ENCODE measurements at places on chromosomes 13 and 19.

DNA sequence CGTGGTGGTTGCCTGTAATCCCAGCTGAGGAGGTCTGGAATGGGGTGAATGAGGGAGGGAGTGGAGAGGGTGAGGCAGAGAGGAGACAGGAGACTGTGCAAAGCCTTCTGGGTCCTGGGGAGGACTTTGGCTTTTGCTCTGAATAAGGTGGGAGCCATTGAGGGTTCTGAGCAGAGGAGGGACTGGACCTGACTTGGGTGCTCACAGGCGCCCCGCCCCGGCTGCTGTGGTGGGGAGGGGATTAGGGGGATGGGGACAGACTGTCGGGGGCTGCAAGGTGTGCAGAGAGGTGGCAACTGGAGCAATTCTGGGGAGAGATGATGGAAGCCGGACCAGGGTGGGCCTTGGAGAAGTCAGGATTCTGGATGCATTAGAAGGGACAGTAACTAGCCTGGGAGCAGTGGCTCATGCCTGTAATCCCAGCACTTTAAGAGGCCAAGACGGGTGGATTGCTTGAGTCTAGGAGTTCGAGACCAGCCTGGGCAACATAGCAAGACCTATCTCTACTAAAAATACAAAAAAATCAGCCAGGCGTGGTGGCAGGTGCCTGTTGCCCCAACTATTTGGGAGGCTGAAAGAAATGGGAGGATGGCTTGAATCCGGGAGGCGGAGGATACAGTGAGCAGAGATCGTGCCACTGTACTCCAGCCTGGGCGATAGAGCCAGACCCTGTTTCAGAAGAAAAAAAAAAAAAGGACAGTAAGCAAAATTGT is 16.1 kb upstream of the NANOS3 start:
- DNase-seq: no peak

- no peak for DNase-seq
These were observed 106.0 kb downstream of the RAP2A start for GRCh38 chr13:97539651-97540610.

- DNase-seq: no peak
These were observed 2.3 kb downstream of the PEG3 start for GRCh38 chr19:56838024-56838908.

DNA sequence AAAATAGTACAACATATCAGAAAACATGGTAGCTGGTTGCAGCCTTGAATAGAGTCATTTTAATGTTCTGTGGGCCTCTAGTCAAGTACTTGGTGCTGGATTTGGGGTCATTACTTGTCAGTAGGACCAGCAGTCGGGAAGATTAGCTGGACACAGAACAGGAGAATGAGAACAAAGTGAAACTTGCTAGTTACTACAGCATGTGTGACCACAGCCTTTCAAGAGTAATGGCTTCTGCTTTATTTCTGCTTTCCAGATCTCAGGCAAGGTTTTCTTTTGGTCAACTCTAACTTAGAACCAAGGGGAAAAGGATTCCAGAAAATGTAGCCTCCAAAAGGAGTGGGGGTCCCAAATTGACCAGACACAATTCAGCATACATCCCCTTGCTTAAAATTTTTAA is 17.1 kb upstream of the VWA8 start:
- DNase-seq: no peak

- DNase-seq: no peak
These were observed 59.8 kb downstream of the RUBCNL start for GRCh38 chr13:46327246-46327645.

DNA sequence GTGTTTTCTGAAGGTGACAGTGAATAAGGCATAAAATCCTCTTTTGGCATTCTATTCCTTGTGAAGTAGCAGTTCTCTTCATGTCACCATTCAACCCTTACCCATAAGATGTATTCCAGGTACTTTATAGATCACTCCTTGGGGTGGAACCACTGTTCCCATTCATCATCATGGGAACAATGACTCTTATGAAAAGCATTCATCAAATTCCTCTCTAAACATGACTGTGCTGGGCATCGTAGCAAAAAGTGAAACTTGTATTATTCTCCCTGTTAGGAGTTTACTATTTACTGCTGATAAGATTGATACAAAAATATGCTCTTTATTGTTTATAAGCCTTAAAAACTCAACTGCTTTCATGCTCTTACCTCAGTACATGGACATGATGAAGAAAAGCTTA is 793.4 kb downstream of the LIG4 start:
- no peak for DNase-seq

GRCh38 chr13:26872525-26873385 is 112.2 kb upstream of the GPR12 start:
- DNase-seq: no peak

- DNase-seq: no peak
These were observed 94.3 kb downstream of the GPC6 start for GRCh38 chr13:93320942-93321341.

DNA sequence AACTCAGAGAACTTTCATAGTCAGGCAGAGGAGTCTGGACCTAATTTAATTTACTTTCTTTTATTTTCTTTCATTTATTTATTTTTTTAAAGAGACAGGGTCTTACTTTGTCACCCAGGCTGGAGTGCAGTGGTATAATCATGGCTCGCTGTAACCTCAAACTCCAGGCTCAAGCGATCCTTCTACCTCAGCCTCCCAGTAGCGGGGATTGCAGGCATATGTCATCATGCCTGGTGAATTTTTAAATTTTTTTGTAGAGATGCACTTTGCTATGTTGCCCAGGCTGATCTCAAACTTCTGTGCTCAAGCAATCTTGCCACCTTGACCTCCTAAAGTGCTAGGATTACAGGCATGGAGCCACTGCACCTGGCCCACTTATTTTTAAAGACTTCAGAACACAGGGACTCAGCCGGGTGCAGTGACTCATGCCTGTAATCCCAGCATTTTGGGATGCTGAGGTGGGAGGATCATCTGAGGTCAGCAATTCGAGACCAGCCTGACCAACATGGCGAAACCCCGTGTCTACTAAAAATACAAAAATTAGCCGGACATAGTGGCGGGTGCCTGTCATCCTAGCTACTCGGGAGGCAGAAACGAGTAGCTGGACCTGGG is 50.6 kb downstream of the KLF5 start:
- DNase-seq: no peak

DNA sequence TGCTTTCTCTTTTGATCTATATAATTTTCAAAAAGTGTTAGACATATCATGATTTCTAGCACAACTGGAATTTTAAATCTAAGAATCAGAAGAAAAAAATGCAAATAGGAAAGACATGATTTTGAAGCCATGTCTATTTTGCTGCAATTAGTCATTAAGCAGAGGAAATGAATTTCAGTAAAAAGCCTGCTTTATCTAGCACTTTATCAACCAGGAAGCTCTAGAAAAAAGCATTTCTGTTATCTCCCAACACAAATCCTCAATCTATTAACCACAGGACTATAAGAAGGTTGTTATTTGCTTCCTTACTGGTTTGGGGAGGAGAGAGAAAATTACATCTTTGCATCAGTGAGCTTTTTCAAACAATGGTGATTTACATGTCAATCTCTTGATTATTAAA is 716.7 kb downstream of the DIAPH3 start:
- DNase-seq: no peak

DNA sequence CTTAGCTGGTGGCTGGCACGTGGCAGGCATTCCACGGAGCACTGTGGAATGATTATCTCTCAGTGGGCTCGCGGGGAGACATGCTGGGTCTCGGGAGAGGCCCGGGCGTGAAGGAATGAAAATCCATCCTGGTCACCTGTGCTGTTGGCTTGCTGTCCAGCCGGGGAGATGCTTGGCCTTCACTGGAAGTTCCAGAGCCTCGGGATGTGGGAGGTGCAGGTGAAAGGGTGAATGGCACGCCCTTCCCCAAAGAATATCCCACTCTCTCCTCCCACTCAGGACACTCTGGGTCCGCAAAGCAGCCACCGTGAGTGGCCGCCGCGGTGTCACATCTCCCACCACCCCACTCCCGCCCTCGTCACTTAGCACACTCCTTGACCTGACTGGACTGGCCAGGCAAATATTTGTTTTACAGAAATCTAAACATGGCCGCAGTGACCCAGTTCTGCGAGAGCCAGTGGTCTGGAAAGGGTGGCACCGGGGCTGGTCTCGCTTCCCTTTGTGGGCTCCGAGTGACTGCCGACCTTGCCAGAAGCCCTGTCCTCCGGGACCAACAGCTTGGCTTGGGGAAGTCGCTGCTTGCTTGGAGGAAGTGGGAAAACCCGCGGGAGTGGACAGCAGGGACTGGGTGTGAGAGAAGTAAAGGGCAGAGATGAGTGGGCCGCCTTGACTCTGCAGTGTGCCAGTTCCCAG is 8.0 kb downstream of the DPP9 start:
- DNase-seq: no peak

DNA sequence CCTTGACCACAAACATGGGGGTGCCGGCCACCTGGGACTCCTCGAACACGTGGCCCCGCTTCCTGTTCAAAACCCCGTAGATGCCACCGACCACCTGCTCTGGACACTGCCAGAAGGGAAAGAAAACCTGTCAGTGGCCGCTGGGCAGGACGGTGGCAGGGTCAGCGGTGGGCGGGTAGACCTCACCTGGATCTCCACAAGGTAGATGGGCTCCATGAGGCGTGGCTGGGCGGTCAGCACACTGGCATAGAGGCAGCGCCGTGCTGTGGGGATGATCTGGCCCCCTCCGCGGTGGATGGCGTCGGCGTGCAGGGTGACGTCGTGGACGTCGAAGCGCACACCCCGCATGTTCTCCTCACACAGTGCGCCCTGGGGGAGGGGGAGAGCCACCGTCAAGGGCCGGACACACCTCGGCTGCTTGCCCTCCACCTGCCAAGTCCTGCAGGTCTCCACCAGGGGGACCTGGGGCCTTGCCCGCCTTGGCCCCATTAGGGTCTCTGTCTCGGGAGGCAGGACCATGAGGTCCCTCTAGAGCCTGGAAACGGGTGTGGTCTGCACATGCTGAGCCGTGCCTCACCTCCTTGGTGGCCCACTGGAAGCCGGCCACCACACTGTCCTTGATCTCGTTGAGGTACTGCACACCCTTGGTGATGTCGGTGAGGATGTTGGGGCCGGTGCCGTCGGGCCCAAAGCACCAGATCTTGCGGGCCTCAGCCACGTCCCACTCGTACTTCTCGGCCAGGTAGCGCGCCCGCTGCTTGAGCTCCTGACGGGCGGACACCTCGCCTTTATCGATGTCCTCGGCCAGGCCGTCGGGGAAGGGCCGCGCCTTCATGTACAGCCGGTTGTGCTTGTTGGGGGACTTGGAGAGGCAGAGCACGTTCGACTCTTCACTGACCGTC is 6.6 kb upstream of the DAPK3 start:
- no peak for DNase-seq

- no peak for DNase-seq
These were observed 30.3 kb downstream of the CRYL1 start for GRCh38 chr13:20495087-20496023.

DNA sequence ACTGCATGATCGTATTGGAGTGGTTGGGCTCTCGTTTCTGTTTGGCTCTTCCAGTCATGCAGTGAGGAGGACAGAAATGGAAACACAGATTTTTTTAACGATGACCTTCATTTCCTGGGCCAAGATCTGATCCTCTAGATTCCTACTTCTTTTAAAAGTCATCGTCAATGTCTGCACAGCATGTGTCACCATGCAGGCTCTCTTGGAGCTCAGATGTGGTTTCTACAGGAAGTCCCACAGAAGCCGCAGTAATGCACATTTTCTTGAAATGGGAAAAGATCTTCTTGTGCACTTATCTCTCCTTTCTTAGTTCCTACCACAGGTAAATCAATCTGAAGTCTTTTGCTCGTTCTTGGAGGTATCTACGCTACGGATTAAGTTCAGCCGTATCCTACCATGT is 626.9 kb downstream of the EFNB2 start:
- no peak for DNase-seq

DNA sequence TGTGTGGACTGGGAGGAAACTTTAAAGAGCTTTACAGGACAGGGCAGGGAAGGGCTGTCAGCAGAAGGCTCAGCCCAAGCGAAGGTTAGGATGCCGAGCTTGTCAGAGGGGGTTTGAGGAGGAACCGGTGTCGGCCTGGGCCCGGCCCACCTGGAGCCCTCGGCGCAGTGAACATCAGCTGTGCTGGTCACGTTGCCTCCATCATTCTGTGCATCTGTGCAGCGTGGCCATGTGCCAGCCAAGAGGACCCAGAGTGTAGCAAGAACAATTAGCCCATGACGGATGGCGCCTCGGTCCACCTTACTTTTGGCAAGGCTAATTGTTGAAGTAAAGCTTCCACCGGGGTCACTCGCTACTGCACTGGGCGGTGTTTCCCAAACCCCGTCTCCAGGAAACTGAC is 161.4 kb downstream of the PTPRS start:
- no peak for DNase-seq

DNA sequence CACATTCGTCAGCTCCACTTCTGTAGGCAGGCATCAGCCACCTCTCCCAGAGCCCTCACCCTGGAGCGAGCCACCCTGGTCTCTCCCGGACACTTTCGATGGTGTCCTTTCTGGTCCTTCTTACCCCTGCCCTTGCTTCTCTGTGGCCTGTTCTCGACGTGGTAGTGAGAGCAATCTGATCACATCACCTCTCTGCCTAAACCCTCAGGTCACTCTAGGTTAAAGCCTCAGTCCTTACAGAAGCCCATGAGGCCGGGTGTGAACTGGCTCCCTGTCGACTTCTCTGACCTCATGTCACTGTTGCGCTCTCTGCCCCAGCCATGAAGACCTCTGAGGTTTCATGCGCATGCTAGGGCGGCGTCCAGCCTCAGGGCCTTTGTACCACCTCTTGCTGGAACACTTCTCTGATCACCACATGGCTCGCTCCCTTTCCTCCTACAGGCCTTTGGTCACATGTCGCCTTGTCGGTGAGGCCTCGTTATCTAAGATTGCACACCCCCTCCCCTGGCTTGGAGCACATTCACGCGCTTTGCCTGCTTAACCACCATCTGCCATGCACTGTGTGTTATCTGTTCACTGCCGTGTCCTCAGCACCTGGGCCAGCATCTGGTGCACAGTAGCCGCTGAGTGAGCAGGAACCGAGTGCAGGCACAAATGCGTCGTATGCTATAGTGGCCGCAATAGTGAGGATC is 101.5 kb downstream of the DPF1 start:
- no peak for DNase-seq

- no peak for DNase-seq
These were observed 367 bp downstream of the NDUFS7 start for GRCh38 chr19:1384085-1384462.

- no peak for DNase-seq
These were observed 9.6 kb downstream of the PLPPR3 start for GRCh38 chr19:812049-812746.

- no peak for DNase-seq
These were observed 14.0 kb upstream of the TMEM86B start for GRCh38 chr19:55242517-55242916.

DNA sequence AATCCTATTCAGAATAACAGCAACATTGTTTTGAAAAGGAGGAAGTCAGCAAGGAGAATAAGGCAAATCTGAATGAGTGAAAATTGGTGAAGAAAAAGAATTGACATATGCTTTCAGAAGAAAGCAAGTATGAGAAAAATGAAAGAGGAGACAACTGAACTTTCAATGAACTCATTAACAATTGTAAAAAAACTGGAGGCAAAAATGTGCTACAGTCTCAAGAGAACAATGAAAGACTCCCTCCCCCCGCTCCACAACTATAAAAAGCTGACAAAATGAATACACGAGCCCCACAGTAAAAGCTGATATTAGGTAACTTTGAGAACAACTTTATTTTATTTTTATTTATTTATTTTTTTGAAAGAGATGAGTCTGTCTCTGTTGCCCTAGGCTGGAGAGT is 373.1 kb downstream of the DIAPH3 start:
- DNase-seq: no peak

GRCh38 chr19:33477781-33478180 is 43.8 kb downstream of the PEPD start:
- DNase-seq: no peak

- no peak for DNase-seq
These were observed 953 bp downstream of the KCNN4 start for GRCh38 chr19:43779820-43780219.
